ENCODE measurements at places on chromosomes 5 and 9.

GRCh38 chr5:38424148-38425060, 132.0 kb downstream of the LIFR start:
- no peak for DNase-seq

DNA sequence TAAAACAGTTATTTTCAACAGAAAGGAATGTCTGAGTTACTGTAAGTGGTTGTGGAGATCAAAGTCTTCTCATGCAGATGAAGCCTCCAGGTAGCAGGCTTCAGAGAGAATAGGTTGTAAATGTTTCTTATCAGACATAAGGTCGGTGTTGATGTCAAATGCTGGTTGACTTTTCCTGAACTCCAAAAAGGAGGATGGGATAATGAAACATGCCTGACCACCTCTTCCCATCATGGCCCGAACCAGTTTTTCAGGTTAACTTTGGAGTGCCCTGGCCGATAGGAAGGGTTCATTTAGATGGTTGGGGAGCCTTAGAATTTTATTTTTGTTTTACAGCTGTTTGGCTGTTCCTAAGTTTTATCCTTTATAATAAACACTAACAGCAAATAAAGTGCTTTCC, 478.4 kb downstream of the ACTL7B start:
- no peak for DNase-seq

GRCh38 chr9:93260263-93261066, 76.5 kb downstream of the WNK2 start:
- DNase-seq, result no peak

- DNase-seq, result no peak
Observed at GRCh38 chr9:18788256-18788655, 244.8 kb downstream of the SAXO1 start.

- no peak for DNase-seq
Observed at GRCh38 chr5:158313733-158314464, 455.0 kb upstream of the CLINT1 start.

GRCh38 chr5:142585451-142585850, 100.4 kb downstream of the FGF1 start:
- DNase-seq, result no peak

GRCh38 chr9:23784962-23785361, 41.1 kb downstream of the ELAVL2 start:
- no peak for DNase-seq

DNA sequence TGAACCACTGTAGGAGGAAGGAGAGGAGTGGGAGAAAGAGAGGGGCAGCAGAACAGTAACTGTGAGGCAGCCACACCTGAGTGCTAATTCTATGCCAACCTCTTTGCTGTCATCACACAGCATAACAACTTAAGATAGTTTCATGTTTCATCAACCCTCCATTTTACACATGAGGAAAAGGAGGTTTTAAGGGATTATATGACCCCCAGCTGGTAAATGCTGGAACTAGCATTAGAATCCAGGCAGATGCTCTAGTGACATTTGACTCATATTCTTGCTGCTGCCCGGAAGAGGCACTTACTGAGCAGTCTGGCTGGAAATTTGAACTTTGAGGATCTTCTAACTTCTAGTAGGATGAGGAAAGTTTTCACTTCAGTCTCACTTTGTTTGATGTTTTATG, 24.1 kb upstream of the VLDLR start:
- no peak for DNase-seq

- DNase-seq, result no peak
Observed at GRCh38 chr9:1461812-1462211, 411.7 kb downstream of the DMRT2 start.
